ENCODE measurements at places on chromosomes 7 and 10. TPM values are rescaled to one million over a fixed set of nuclear protein-coding genes. Genes with fewer than 3 reads are reported as not detected.

Gene EIF4H
- 382 TPM for total RNA-seq

Gene SPOCK2
- total RNA-seq, result 1.6 TPM

Gene MRLN
- not detected for total RNA-seq

Gene TLX1
- not detected for total RNA-seq

Gene NUP42
- total RNA-seq, result 31.8 TPM

Gene C7orf33
- not detected for total RNA-seq

Gene OPN4
- not detected for total RNA-seq

Gene SPDYE16
- total RNA-seq, result not detected

Gene EVX1
- not detected for total RNA-seq

Gene PLA2G12B
- total RNA-seq, result not detected

Gene NPFFR1
- 0.06 TPM for total RNA-seq

Gene NRG3
- 4.3 TPM for total RNA-seq

Gene IPMK
- total RNA-seq, result 7.8 TPM

Gene PIP
- total RNA-seq, result not detected

Gene PDCD4
- 26.8 TPM for total RNA-seq

Gene TMEM140
- not detected for total RNA-seq

Gene ANKRD1
- total RNA-seq, result not detected

Gene VAX1
- not detected for total RNA-seq

Gene ATE1
- 28.6 TPM for total RNA-seq

Gene CYP17A1
- not detected for total RNA-seq
